ENCODE measurements at places on chromosomes 12 and 14.

- no peak for DNase-seq
- H3K4me3 ChIP-seq, result no peak overlapping the region
- peaks cover 1% of the 10 kb centered on the region for H3K36me3 ChIP-seq
- no peaks in the 10 kb centered on the region for H3K4me1 ChIP-seq
- H3K27ac ChIP-seq, result no peak overlapping the region
- H3K27me3 ChIP-seq, result no peaks in the 10 kb centered on the region
Measured at GRCh38 chr14:28468191-28469151, 298.1 kb upstream of the FOXG1 start.

DNA sequence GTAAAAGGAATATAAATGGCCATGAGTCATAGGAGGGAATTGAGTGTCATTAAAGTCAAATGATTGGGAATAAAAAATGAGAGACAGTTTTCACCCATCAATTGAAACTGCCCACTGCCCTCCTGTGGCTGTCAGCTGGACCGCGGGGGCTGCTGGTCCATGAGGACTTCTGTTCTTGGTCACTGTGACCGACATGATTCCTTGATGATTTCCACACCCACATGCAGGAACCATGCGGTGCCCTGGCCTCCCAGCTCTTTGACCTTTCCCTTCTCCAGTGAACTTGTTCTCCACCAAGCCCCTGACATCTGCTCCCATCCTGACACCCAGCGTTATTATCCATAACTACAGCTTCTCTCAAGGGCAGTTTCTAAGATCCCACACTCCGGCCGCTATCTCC is 48.4 kb downstream of the C12orf75 start:
- H3K27ac ChIP-seq, result no peak overlapping the region
- peaks cover 7% of the 10 kb centered on the region for H3K36me3 ChIP-seq
- DNase-seq, result no peak
- no peak overlapping the region for H3K4me3 ChIP-seq

DNA sequence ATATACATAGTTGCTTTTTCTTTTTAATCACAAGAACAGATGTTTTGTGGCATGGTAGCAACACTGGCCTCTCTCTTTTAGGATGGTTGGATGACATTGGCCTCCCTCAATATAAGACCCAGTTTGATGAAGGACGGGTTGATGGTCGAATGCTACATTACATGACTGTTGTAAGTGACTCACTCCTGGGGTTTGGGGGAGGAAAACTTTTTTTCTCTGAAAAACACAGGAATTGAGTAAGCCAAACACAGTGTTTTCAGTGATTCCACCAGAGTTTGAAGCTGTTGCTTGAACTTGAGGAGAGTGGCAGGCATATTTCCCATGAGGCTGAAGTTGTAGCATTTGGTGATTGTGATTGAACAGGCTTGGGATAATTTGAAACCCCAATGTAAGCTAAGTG is 13.7 kb upstream of the REP15 start:
- no peak overlapping the region for H3K4me3 ChIP-seq
- H3K4me1 ChIP-seq, result no peaks in the 10 kb centered on the region
- H3K27ac ChIP-seq, result no peak overlapping the region
- peaks cover 12% of the 10 kb centered on the region for H3K36me3 ChIP-seq

DNA sequence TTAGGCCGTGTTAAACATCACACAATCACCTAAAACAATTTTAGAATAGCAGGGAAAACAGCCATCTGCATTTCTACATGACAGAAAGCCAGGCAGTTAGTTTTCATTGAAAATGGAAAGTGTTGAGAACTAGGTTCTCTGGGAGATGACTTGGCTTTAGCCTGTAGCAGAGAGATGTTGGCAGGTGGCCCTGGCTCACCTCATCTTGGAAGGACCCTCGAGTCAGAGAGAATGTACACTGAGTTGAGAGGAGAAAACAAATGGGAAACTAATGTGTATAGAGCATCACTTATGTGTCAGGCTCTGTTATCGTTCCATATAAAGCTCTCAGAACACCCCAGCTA is 51.9 kb downstream of the SUSD6 start:
- no peak overlapping the region for H3K4me3 ChIP-seq
- peaks cover 58% of the 10 kb centered on the region for H3K4me1 ChIP-seq
- DNase-seq, result no peak

- H3K27ac ChIP-seq, result no peak overlapping the region
- no peak overlapping the region for H3K4me3 ChIP-seq
- peaks cover 2% of the 10 kb centered on the region for H3K4me1 ChIP-seq
- no peak for DNase-seq
- H3K27me3 ChIP-seq, result peaks cover 19% of the 10 kb centered on the region
Measured at GRCh38 chr14:99654235-99654985, 9.5 kb downstream of the HHIPL1 start.

GRCh38 chr12:18849080-18849479 is 111.2 kb downstream of the CAPZA3 start:
- no peaks in the 10 kb centered on the region for H3K4me1 ChIP-seq
- H3K4me3 ChIP-seq, result no peak overlapping the region
- no peak for DNase-seq
- H3K27ac ChIP-seq, result no peak overlapping the region

DNA sequence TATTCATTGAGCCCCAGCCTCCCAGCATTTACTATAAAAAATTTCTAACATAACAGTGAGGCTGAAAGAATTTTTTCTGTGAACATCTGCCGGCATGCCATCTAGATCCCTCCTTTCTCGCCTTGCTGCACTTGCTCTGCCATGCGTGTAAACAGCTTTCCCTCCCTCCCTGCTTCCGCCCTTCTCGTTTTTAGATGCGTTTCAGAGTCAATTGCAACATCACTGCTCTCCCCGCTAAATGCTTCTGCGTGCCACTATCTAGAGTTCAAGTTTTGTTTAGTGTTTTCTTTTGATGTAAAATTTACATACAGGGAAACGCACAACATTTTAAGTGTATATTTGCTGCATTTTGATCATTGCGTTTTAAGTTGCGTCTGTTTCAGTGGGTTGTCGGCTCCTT is 83.6 kb downstream of the CCDC92 start:
- H3K4me3 ChIP-seq, result no peak overlapping the region
- peaks cover 13% of the 10 kb centered on the region for H3K27me3 ChIP-seq
- no peak for DNase-seq
- no peaks in the 10 kb centered on the region for H3K36me3 ChIP-seq
- no peak overlapping the region for H3K27ac ChIP-seq

- no peaks in the 10 kb centered on the region for H3K27me3 ChIP-seq
- H3K4me3 ChIP-seq, result no peak overlapping the region
- H3K4me1 ChIP-seq, result peaks cover 3% of the 10 kb centered on the region
- H3K36me3 ChIP-seq, result peaks cover 40% of the 10 kb centered on the region
Measured at GRCh38 chr14:71625175-71625574, 307.1 kb upstream of the RGS6 start.

DNA sequence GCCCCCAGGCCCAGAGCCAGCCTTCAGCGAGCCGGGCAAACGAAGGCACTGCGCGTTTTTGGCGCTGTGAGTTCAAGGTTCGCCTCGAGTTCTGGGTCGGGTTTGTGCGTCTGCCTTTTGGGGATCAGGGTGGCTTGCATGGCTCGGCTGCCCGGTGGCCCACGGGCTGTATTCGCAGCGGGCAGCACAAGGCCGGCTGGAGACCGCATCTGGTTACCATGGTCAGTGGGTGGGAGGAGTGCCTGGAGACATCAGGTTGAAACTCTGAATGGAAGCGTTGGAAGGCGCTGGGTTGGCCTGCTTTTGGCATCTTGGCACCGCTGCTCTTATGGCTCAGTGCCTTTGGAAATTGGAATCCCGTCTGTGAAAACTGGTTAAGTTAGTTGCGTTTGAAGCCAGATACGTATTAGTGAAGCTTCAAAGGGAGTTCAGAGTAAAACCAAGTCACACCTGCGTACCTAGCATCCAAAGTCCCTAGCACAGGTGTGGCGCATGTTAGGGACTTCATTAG is 50.9 kb downstream of the SNAPC1 start:
- DNase-seq, result no peak
- H3K4me1 ChIP-seq, result peaks cover 4% of the 10 kb centered on the region
- H3K27me3 ChIP-seq, result peaks cover 79% of the 10 kb centered on the region
- H3K27ac ChIP-seq, result no peak overlapping the region

- H3K36me3 ChIP-seq, result peaks cover 48% of the 10 kb centered on the region
- H3K4me1 ChIP-seq, result no peaks in the 10 kb centered on the region
- H3K4me3 ChIP-seq, result no peak overlapping the region
- DNase-seq, result no peak
Measured at GRCh38 chr12:45425426-45425825, 209.5 kb downstream of the ANO6 start.

DNA sequence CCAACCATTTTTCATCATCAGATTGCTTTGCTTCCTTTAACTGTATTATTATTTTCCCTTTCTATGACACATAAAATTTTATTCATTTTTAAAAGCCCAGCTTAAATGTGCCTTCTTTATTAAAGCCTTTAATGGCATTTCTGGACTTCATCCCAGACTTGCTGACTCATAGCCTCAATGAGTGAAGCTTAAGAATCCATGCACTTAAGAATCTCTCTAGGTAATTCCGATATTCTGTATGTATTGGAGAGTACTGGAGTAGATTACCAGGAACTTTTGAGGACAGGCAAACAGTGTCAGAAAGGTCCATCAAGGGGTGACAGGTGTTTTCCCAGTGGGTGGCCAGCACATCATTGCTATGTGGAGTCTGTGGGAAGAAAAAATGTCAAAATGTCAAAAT is 107.9 kb downstream of the PTPRQ start:
- no peaks in the 10 kb centered on the region for H3K4me1 ChIP-seq
- no peak for DNase-seq
- H3K27ac ChIP-seq, result no peak overlapping the region
- H3K27me3 ChIP-seq, result no peaks in the 10 kb centered on the region
- no peak overlapping the region for H3K4me3 ChIP-seq

DNA sequence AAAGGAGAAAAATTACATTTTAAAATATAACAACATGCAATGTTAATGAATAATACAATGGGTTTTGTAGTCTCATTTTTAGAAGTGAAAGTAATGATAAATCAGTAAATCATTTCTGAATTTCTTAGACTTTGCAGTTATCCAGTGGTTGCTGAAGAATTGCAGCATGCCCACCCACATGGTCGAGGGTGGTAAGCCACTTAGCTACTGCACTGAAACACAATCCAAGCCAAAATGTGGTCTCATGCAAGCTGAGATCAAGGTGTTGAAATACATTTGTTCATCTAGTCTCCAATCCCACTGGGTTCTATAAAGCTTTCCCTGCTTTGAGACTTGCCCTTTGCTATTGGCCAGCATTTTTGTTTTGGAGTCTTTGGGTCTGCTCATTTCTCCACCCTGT is 247.9 kb downstream of the NELL2 start:
- H3K27ac ChIP-seq, result no peak overlapping the region
- peaks cover 4% of the 10 kb centered on the region for H3K4me1 ChIP-seq
- H3K36me3 ChIP-seq, result peaks cover 32% of the 10 kb centered on the region
- H3K4me3 ChIP-seq, result no peak overlapping the region
- H3K27me3 ChIP-seq, result no peaks in the 10 kb centered on the region
- DNase-seq, result no peak

GRCh38 chr14:37056473-37056872 is 115.9 kb downstream of the SLC25A21 start:
- no peak overlapping the region for H3K4me3 ChIP-seq
- H3K4me1 ChIP-seq, result no peaks in the 10 kb centered on the region
- H3K36me3 ChIP-seq, result no peaks in the 10 kb centered on the region
- H3K27ac ChIP-seq, result no peak overlapping the region
- no peaks in the 10 kb centered on the region for H3K27me3 ChIP-seq
- no peak for DNase-seq

GRCh38 chr14:75067212-75067611 is 2.2 kb upstream of the ZC2HC1C start:
- H3K4me1 ChIP-seq, result peaks cover 14% of the 10 kb centered on the region
- no peak for DNase-seq
- no peak overlapping the region for H3K4me3 ChIP-seq
- peaks cover 2% of the 10 kb centered on the region for H3K36me3 ChIP-seq

DNA sequence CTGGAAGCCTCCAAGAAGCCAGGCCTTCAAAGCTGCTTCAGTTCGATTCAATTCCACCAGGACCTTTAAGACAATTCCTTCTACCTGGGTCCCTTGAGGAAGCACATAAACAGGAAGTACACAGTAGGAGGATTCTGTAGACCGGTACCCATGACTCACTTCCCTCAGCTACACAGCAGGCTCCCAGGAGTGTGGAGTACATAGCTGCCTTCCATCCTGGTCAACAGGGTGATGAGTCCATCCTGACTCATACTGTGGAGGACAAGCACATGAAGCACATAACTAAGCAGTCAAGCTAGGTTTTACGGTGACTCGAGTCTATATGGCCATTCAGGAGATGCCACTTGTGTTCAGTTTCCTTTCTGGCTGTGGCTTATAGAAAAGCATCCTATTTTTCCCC is 197.6 kb upstream of the RBM19 start:
- no peak overlapping the region for H3K4me3 ChIP-seq
- H3K4me1 ChIP-seq, result no peaks in the 10 kb centered on the region
- no peaks in the 10 kb centered on the region for H3K36me3 ChIP-seq
- DNase-seq, result no peak

DNA sequence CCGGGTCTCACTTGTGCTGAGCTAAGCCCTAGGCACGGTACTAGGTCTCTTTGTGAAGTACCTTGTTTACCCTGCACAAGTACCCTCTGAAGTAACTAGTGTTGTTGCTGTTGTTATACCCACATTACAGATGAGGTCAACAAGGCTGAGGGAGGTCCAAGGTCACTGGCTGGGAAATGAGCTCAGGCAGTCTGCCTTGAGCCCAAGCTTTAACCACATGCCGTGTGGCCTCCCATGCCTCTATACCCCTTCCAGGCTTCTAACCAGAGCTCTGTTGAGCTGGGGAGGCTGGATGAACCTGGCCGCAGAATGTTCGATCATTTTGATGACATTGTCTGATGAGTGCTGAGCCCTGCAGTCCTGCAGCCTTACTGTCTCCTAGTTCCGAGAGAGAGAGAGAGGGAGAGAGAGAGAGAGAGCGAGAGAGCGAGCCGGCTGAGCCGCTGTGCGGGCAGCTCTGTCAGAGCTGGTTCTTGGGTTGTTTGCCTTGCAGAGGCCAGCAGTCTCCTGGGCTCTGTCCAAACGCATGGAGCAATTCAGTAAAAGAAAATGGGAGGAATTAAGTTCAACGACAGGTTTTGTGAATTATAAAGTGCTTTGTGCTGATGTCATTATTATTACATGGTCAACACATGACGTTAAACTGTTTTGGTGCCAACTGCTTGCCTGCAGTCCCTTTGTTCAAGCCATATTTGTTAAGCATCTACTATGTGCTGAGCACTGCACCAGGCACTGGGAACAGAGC is 13.1 kb downstream of the JDP2 start:
- no peak overlapping the region for H3K4me3 ChIP-seq
- peaks cover 13% of the 10 kb centered on the region for H3K4me1 ChIP-seq
- no peaks in the 10 kb centered on the region for H3K36me3 ChIP-seq
- no peaks in the 10 kb centered on the region for H3K27me3 ChIP-seq

DNA sequence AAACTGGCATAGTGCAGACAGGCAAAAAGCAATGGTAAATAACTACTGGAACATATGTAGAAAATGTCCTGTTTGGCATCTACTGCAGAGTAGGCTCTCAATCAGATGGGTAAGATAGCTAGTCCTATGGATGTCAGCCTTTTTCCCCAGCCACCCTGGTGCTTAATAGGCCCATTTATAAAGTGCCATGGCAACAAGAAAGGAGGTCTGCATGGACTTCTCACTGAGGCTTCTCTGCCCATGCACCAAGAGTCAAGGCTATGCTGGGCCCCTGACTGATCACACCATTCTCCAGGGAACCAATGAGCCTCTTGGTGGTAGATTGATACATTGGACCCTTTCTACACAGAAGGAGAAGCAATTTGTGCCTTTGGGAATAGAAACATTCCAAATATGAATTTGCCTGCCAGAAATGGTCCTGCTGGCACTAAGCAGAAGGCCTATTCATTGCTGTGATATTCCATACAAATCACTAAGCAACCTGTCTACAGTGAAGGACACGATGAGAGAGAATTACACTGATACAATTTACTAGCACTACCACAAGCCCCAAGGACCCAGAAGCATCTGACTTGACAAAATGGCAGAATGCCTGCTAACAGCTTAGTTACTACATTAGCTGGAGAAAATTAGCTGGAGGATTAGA is 43.8 kb downstream of the RESF1 start:
- H3K4me1 ChIP-seq, result no peaks in the 10 kb centered on the region
- no peak overlapping the region for H3K4me3 ChIP-seq
- no peaks in the 10 kb centered on the region for H3K27me3 ChIP-seq
- no peak overlapping the region for H3K27ac ChIP-seq
- DNase-seq, result no peak
- H3K36me3 ChIP-seq, result peaks cover 24% of the 10 kb centered on the region

Measured in activated naive CD8-positive, alpha-beta T cell treated with anti-CD3 and anti-CD28 coated beads, Interleukin-2, amount 10 ng/mL, durations not matched to agents 7 days and 5 days (primary cell).